HS-5 (cell line): ENCODE measurements at places on chromosomes 16 and 17.

GRCh38 chr16:2937170-2937569 is 25.4 kb downstream of the FLYWCH1 start:
- DNase-seq, result no peak

GRCh38 chr17:80718428-80718827 is 173.8 kb downstream of the RPTOR start:
- no peak for DNase-seq

GRCh38 chr17:4854111-4854681 is 21.1 kb downstream of the MINK1 start:
- no peak for DNase-seq

DNA sequence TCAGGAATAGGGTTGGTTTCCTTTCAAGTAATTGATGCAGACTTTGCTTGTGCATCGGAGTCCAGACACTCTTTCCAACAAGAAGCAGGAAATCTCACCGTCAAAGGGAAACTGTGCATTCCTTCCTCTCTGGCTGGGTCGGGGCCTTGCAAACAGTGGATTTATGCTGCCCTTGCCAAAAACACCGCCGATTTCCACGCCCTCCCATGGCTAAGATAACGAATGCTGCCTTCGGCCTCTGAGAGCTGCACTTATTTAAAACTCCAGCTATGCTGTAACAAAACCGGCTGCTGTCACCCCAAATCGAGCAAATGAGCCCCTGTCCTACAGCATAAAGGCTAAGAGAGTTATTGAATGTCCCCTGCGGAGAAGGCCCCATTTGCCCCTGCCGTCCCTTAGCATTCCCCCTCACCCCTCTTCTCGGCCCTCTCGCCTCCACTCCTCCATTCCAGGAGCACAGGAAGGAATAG is 275.5 kb upstream of the IRX5 start:
- DNase-seq, result no peak

- no peak for DNase-seq
Observed at GRCh38 chr17:75011401-75012095, 922 bp upstream of the MRPL58 start.

GRCh38 chr17:40623419-40624210 is 24.0 kb downstream of the SMARCE1 start:
- DNase-seq, result no peak

DNA sequence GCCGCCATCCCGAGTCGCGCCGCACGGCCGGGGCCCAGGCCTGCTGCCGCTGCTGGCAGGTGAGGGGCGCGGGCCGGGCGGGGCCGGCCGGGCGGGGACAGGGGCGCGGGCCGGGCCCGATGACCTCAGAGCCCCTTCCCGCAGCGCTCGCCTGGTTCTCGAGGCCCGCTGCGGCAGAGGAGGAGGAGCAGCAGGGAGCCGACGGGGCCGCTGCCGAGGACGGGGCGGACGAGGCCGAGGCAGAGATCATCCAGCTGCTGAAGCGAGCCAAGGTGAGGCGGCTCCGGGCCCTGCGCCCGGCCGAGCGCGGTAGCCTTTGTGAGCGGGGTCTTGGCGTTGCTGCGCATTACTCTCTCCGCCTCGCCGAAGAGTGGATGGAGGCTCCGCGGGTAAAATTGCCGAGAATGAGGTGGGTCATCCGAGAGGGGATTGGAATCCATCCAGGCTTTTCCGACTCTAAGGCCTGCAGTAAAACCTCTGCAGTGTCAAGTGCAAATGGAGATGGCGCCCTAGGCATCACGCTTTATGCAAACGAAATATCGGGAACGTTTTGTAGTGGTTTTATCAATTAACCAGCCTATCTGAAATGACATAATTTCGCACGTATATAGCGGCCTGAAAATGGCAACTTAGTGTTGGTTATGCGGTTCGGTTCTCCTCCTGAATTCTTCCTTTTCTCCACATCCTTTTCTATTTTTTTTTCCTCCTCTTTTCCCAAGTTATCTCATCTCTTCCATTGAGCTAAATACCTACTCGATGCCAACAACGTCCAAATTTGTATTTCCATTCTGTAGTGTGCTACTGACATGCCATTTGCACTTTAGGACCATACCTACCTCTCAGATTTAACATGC is 577 bp downstream of the TTC19 start:
- DNase-seq, result no peak

DNA sequence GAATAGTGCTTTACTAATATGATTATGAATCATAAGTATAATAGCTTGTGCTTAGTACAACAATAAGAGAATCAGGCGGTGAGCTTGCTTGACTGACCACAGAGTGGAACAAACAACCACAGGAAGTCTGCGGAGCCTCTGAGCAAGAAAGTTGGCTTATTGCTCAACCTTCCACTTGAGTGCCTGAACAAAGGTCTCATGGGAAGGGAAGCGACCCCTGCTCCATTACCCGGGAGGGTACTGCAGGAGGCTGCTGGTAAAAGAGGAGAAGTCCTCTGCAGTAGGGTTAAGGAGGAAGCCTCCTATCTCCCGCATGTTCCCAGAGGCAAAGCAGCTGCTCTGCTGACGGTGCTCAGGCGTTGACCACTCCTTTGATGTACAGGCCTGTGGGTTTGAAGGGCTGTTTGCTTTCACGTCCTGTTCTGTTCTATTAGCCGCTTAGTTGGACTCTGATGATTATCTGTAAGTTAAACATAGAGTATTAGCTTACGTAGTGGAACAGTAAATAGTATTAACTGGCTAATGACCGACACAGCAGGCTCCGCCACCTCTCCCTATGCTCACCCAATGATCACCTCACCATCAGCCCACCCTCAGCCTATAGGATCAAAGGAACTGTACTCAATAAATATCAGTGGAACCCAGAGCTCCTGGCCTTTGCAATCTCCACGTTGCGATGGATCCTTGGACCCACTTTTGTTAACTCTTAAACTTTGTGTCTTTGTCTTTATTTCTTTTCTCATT is 17.5 kb downstream of the ALOX15B start:
- DNase-seq, result no peak

DNA sequence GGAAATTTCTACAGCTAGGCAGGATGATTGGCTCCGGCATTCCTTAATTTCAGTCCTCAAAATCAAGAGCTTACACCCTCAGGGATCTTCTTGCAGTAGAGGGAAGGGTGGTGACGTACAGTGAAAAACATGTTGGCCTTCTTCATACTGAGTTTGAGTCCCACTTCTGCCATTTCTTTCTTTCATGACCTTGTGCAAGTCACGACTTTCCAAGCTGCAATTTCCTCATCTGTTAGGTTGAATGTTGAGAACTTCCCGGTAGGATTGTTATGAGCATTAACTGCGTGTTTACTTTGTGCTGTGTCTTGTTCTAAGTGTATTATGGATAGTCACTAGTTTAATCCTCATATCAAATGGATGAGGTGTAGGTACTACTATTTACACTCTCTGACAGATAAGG is 7.9 kb downstream of the SENP3 start:
- no peak for DNase-seq

- DNase-seq, result no peak
Observed at GRCh38 chr17:82304826-82305726, 12.3 kb downstream of the CD7 start.

DNA sequence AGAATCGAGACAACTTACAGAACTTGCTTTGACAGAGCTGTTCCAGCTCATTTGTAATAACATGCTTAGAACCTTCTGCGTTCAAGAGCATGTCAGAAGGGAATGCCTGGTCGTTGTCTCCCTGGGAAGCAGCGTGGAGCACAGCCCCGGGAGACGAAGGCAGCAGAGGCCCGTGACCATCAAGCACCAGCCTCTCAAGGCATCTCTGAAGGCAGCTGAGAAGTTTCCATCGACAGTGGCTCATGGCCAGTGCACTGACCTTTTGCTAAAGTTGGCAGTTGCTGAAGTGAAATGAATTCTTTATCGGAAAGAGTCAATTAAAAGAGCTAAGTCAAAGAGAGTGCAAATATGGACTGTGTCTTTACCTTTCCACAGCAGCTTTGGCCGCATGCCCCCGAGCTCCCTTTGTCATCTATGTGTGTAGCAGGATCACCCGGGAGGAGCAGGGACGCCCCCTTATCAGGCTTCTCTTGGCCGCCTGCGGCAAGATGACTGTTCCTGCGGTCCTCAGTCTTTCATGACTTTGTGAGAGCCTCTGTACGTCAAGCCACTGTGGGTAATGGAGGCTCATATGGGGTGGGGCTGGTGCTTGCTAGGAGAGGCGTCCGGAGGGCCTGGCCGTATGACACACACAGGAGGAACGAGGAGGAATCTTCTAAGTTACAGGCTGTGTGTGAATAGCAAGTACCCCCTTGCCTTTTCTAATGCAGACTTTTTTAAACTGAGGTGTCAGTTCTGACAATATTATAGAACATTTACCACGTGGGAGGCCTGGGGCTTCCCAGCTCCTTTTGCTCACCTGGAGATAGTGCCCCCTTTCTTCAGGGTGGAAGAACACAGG is 54.2 kb downstream of the LDHD start:
- no peak for DNase-seq
